Trophoblast cell (in vitro differentiated cells and primary cell): ENCODE measurements at places on chromosomes 16 and 17.

DNA sequence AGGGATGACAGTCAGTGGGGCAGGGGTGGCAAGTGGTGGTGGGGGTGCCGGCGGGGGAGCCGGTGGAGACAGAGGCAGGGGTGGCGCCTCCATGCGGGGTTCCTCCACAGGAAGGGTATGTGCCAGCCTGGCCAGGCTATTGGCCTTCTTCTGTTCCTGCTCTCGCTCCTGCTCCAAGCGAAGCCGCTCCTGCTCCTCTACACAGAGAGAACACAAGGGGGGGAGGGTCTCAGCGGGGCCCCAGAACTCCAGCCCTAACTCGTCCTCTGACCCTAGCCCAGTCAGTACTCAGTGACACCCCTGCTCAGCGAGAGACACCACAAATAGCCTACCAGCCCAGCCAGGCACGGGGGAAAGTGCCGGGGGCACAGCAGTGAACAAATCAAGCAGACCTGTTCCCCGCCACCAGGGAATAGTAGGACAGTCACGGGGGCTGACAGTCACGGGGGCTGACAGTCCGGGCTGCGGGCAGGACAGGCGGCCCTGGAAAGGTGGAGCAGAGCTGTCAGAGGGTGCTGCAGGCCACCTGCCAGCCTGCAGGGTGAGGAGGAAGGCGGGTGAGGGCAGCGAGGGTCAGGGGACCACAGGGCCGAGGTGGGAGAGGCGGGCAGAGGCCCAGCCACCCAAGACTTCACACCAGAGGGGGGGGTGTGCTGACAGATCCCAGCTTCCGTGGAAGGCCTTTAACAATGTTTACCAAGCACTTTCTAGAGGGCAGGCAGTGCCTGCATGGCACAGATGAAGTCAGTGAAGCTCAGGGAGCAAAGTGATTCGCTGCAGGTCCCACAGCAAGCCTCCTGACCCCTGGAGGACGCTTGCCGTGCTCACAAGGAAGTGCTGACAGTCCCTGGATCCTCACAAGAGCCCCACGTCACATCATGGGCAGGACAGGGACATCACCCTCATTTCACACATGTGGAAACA, 5.3 kb downstream of the MNT start:
- no peak for DNase-seq

GRCh38 chr16:49505556-49505955, 132.0 kb downstream of the C16orf78 start:
- no peak for DNase-seq

DNA sequence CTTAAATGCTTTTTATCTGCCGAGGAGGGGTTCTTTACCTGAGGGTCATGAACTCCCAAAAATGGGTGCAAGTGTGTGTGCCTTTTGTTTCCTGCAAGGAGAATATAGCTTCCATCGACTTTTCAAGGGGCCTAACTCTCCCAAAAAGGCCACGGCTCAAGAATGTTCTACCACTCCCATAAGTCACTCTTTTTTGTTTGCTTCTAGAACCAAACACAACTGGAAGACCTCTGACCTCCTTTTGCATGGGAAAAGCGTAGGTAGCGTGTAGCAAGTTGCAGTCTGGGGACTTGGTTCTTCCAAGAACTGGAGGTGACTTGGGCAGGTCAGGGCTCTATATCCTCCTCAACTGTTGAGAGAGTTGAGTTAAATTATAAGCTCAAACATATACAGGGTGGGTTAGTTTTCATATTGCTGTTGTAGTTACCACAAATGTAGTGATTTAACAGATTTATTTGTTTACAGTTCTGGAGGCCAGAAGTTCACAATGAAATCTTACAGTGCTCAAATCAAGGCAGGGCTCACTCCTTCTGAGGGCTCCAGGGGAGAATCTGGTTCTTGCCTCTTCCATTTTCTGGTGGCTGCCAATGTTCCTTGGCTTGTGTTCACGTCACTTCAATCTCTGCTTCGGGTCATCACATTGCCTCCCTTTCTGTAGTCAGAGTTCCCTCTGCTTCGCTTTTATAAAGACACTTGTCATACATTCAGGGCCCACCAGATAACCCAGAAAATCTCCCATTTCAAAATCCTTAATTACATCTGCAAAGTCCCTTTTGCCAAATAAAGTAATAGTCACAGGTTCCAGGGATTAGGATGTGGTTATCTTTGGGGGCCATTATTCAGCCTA, 1.4 kb downstream of the TMEM97 start:
- DNase-seq = no peak

DNA sequence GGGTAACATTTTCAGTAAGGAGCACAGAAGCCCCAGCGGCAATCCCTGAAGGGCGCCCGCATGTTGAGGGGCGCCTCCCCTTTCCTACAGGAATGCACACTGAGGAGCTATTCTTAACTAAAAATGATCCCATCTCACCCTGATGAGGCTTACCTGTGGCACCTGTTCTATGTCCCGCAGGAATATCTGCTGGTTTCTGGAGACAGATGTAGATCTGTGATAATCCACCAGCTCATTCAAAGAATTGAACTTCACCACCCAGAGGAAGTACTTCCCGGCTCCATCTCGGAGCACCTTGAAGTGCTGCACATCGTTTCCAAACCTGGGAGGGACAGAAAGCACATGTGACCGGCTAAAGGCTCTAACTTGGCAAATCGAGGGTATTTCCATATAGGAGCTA, 32.3 kb upstream of the SLC25A19 start:
- peak; percentile 60 for DNase-seq

- no peak for DNase-seq
Measured at GRCh38 chr16:68749432-68749831, 12.3 kb downstream of the CDH1 start.

DNA sequence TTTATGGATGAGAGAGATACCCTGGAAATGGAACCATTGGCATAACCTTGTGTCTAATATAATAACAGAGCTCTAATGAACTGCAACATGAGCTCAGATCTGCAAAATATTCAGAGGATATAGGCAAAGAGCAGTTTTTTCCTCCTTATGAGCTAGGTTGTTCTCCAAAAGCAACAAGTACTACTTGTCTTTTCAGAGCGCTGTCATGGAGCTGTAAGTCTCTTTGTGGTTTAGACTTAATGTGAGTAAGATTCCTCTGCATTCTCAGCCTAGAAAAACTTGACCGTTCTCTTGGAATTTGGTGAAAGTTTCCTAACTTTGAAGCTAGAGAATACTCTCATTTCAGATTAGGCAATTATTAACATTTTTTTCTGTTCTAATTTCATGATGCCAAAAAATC, 85.2 kb downstream of the FTO start:
- no peak for DNase-seq
